ENCODE measurements at places on chromosomes 7 and 10.

- H3K27ac ChIP-seq, result no peak overlapping the region
- no peaks in the 10 kb centered on the region for H3K27me3 ChIP-seq
- H3K36me3 ChIP-seq, result peaks cover 3% of the 10 kb centered on the region
- H3K4me3 ChIP-seq, result no peak overlapping the region
These were observed 130.8 kb downstream of the SORBS1 start for GRCh38 chr10:95430231-95430951.

DNA sequence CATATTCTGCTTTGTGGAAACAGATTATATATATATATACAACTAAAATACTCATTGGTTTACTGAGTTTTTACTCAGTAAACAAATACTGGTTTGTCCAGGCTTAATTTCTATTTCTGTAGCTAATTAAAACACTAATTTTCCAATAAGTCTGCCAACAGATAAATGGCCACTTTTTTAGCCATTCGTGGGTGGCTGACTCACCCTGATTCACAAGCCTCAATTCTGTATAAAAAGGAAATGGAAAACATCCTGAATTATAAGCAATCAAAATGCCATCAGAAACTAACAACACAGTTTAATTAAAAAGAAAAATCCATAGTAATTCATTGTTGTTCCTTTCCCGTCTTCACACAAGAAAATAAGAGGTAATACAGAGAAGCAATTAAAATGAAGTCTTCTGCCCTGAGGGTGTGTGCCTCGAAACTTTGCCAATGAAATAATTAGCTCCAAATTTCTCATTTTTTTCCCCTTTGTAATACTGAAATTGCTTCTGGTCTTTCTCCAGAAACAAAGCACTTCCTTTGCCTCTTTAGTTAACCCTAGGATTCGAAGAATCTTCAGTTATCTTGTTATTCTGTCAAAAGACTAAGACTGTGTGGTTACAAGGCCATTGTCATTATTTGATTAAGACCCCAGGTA, 118.7 kb upstream of the PTN start:
- no peak overlapping the region for H3K27ac ChIP-seq
- no peak for DNase-seq
- no peaks in the 10 kb centered on the region for H3K36me3 ChIP-seq
- peaks cover 14% of the 10 kb centered on the region for H3K4me1 ChIP-seq
- no peak overlapping the region for H3K4me3 ChIP-seq
- no peaks in the 10 kb centered on the region for H3K27me3 ChIP-seq

DNA sequence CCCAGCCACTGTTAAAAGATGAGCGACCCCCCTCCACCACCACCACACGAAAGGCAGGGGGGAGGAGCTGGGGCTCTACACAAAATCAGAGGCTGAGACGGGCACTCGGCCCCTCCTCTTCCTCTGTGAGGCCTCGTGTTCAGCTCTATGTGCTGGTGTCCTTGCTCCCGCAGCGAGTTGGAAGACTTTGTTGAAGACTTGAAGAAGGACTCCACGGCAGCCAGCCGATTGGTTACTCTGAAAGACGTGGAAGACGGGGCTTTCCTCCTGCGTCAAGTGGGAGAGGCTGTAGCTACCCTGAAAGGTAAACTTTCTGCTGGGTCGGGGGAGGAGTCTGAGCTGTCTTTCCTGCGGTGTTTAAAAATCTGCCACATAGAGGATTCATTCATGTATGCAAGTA, 203.7 kb downstream of the ARHGAP21 start:
- peaks cover 7% of the 10 kb centered on the region for H3K4me1 ChIP-seq
- no peak overlapping the region for H3K27ac ChIP-seq
- H3K4me3 ChIP-seq, result no peak overlapping the region
- peaks cover 50% of the 10 kb centered on the region for H3K36me3 ChIP-seq

GRCh38 chr10:110209926-110210673, 2.7 kb downstream of the MXI1 start:
- peak; percentile 82 for DNase-seq
- H3K27me3 ChIP-seq, result no peaks in the 10 kb centered on the region
- no peaks in the 10 kb centered on the region for H3K36me3 ChIP-seq
- H3K27ac ChIP-seq, result peak overlapping the region; percentile 90
- peaks cover 22% of the 10 kb centered on the region for H3K4me1 ChIP-seq

GRCh38 chr7:128084896-128085608, 53.8 kb upstream of the LRRC4 start:
- no peak overlapping the region for H3K27ac ChIP-seq
- no peak overlapping the region for H3K4me3 ChIP-seq
- no peaks in the 10 kb centered on the region for H3K27me3 ChIP-seq
- H3K36me3 ChIP-seq, result peaks cover 87% of the 10 kb centered on the region
- no peak for DNase-seq
